Dorsolateral prefrontal cortex (tissue), 122 donors: ENCODE measurements at places on chromosomes 11 and 22.

GRCh38 chr11:129636926-129637325 lies 178.7 kb upstream of the TMEM45B start:
- no peak for DNase-seq

GRCh38 chr11:72587696-72588095 lies 86.5 kb downstream of the PDE2A start:
- no peak for DNase-seq

DNA sequence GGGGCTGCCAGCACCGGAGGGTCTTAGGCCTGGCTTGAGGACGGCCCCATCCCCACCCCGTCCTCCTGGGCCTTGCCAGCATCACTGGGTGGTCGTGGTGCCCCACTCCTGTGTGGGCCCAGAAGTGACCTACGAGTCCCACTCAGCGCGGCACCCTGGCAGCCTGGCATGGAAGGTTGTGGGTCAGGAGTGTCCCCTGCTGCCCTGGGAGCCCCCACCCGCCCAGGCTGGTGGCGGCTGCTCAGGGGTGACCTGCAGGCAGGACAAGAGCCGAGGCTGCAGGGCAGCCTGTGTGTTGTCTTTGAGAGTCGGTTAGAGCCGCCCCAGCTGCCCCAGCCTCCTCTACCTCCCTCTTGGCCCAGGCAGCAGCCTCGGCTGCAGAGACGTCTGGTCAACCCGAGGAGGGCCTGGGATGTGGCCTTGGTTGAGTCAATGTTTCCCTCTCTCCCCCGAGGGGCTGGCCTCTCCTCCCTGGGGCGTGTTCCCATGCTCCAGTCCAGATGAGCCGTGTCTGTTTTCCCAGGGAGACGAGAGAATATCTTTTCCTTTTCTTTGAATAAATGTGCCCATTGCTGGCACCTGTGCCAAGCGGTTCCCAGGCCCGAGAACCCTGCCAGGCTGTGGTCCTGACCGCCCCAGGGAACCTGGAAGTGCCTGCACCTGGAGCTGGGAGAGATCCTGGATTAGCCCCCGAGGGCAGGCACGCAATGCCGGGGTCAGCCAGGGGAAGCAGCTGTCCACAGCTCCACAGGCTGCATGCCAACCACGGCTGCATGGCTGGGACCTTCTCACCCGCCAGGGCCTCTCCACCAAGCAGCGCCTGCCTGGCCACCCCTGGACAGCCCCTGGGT lies 35.7 kb upstream of the MUC5AC start:
- DNase-seq, result peak; percentile 32

DNA sequence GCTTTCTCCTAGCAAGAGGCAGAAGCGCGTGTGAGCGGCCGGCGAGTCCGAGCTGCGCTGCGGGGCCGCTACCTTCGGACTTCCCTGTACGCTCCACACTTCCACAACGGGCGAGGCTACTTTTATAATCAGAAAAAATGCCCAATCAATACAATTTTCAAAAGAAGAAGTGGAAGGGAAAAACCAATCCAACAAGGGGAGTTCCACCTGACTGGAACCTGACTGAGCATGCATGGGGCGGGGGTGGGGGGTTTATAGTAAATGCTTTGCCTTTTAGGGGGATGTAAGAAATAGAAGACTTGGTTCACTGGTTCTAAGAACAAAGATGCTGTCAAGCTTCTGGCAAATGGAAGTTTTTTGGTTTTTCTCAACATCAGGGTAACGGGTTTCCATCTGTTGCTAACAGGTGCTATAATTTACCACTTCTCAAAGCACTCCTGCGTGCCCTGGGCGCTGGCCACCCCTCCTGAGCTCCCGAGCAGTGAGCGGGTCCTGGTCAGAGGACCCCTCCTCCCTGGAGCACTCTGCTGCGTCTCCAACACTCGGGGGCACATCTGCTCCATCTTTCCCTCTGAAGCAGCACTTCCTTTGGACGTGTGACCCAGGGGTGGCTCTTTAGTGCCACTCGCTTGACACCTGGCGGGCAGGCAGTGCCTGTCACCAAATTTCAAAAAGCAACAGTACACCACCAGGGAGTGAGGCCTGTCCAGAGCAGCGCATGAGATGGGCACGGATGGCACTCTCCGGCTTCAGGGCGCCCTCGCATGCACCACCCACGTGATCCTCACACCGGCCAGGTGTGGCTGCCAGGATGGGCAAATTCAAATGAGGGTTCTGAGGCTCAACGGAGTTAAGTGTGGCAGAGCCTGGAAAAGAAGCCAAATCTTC lies 21.6 kb upstream of the BID start:
- DNase-seq, result no peak

DNA sequence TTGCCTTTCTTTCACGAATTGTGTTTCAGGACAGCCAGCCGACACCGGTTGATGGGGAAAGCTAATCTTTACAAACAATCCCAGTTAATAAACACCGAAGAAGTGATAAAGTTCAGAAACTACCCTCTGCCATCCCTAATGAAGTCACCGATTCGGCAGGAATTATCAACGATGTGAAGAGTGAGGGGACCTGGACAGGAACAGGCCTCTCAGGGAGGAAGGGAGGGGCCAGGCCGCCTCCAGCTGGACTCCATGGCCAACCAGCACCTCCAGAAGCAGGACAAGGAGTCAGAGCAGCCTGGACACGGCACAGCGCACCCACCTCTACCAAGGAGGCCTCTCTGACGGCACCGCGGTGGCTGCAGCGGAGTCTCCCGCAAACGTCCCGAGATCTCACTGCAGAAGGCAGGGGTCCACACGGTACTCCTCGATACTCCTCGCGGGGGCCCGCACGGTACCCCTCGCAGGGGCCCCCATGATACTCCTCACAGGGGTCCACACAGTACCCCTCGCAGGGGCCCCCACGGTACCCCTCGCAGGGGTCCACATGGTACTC lies 3.9 kb downstream of the TOLLIP start:
- DNase-seq, result no peak

- peak; percentile 49 for DNase-seq
Observed at GRCh38 chr11:65116370-65117205, 913 bp downstream of the ZNHIT2 start.

DNA sequence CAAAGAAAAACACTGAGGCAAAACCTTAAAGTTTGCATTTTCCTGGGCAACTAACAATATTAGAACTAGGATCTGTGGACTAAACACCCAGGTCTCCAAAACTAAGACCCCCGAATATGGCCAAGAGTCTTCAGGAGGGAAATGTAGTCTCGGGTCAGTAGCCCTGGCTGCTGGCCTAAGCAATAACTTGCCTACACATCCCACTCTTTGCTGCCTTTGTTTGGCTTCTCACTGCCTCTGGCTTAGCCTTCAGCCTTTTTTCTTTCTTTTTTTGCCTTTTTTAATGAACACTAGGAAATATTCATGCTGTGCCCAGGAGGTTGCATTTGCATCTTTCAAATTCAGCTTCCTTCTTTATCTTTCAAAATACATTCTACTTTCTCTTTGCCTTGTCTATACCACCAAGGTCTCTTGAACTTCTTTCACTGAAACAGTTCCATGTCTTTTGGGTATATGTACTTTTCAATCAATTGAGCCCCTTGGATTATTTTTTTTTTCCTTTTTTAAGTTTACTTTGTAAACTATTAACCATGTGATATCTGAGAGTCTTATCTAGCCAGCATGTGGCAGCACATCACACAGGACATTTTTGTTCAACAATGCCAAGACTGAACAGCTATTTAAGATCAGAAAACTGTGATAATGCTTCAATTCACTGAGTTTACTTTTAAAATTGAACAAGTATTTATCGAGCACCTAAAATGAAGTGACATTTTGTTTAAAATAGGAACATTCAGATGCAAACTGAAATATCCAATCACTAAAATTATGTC lies 165.0 kb upstream of the TRPC6 start:
- DNase-seq, result no peak

DNA sequence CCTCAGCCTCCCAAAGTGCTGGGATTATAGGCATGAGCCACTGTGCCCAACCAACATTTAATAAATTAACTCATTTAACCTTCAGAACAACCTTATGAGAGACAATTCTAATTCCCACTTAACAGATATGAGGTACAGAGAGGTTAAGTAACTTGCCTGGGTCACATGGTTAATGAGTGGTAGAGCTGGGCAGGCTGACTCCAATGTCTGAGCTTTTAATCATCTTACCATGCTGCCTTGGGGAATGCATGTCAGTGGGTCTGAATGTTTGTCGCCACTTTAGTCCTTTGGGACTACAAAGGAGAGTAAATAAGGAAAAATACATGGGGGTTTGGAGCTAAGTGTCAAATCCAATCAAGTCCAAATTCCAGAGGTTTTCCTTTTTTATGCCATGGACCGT lies 11.2 kb upstream of the PIK3C2A start:
- no peak for DNase-seq

DNA sequence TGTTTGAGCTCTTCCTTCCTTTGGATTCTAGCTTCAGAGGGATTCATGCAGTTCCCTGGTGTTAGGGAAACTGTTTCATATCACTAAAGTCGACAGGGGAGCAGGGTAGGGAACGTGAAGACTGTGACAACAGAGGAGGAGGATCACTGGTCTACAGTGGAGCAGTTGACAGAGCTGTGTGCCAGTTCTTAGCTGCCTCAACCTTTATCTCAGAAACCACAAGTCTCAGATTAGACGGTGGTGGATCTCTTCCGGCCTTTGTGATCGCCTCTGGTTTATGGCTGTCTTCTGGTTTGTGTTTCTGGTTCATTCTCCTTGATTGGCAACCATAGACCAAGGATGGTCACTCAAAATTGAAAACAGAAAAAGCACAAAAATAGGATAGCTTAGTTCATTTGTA lies 538.9 kb upstream of the API5 start:
- DNase-seq, result no peak

- no peak for DNase-seq
Observed at GRCh38 chr11:80873310-80873999, 1432.6 kb upstream of the TENM4 start.
